ENCODE measurements at places on chromosomes 3 and 15.
A peak's percentile ranks its signal among the peaks of the same experiment; 100 is the strongest.

DNA sequence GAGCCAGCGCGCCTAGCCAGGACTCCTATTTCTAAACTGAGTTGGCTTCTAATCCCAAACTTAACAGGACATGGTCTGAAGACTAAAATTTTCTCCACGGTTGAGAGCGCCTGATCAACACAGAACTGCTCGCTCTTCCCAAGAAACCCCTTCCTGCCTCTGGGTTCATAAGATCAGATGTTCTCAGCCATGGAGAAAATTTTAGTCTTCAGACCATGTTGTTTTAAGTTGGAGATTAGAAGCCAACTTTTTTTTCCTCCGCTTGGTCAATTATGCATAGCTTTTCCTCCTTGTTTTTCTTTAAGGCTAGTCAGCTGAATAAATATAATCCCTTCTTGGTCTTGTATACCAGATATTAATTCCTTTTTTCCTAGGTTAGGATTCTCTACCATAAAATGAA is 356.6 kb upstream of the ADAMTS9 start:
- no peak for DNase-seq

DNA sequence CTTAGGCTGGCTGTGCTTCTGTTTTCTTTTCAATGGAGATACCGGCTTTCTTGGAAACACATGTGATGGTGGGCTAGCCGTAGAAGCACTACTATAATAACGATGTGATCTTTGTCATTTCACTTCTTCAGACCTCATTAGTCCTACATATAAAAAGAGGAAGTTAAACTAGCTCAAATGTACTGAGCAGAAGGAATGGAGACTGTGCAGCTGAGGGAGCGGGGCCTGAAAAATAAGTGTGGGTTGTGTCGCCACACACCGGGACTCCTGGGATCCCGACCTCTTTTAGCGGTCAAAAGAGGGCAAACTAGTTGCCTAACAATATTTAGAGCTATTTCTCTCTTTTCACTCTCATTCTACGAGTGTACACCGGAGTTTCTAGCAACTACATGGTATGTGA is 1.0 kb upstream of the RNF7 start:
- no peak for DNase-seq

DNA sequence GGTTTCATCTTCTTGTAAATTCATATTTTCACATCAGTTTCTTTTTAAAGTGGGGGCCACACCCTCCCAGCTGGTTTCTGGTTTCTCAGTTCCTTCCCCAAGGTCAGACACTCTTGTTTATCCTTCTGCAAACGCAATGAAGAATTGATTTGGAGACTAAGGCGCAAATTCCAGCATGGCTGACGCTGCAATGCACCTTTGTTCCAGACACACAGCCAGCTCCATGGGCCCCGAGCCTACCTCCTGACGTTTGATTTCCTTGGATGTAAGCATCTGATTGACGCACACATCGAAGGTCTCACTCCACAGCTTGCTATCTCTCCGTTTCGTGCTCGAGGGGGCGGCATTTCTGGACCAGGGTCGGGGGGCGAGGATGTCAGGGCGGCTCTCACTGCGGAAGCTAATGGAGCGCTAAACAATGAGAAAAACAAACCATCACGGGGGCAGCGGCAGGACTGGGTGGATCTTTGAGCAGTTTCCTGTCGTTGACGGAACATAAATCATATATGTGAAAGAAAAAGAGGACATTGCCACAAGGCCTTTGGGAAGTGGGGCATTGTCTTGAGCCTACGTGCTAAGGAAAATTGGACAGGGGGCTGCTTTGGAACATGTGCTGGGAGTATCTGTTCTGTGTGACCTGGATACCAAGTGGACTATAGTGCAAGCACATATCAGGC is 46.9 kb downstream of the ARHGEF3 start:
- peak; percentile 10 for DNase-seq

- no peak for DNase-seq
These were observed 14.2 kb upstream of the ANKDD1A start for GRCh38 chr15:64897345-64897985.

DNA sequence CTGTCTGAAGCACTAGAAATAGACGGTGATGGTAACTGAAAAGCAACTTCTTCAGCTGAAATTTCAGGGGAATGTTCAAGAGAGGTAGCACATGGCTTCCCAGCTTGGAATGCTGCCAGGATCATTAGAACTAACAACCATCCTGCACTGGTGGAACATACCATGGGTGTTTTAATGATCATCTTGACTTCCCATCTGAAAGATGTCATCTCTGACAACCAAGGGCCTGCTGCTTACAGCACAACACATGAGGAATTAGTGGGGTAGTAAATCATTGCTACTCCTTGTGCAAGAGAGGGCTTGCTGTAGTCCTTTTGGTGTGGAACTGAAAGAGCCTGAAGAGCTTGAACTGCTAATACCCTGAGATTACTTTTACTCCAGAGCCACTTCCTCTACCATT is 853.7 kb downstream of the MCTP2 start:
- no peak for DNase-seq

Measured in stimulated activated CD8-positive, alpha-beta memory T cell treated with anti-CD3 and anti-CD28 coated beads, Interleukin-7, amount 100 ng/mL, for 1 hour (primary cell).